ENCODE measurements at places on chromosomes 1 and 21.

DNA sequence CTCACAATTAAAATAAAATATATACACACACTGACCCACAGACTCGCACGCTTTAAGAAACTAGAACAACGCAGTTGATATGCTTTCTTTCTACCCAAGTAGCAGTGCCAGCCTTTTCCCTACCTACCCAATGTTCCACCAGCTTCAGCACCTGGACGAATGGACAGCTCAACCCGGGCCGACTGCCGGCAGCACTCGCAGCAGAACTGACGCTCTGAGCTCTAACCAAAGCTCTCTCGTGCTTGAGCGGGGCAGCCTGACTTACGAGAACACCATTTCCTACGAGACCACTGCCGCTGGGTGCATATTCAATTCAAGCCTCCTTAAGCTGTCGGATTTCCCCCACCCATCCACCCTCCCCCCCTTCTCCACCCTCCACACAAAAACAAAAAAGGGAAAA lies 127.4 kb upstream of the DPYD start:
- DNase-seq: peak; percentile 48

GRCh38 chr1:200850554-200850953 lies 22.2 kb upstream of the GPR25 start:
- no peak for DNase-seq

DNA sequence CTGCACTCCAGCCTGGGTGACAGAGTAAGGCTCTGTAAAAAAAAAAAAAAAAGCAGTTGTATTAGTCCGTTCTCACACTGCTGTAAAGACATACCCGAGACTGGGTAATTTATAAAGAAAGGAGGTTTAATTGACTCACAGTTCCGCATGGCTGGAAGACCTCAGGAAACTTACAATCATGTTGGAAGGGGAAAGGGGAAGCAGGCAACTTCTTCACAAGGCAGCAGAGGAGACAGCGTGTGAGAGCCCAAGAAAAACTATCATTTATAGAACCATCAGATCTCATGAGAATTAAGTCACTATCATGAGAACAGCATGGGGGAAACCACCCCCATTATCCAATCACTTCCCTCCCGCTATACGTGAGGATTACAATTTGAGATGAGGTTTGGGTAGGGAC lies 151.7 kb upstream of the NR5A2 start:
- no peak for DNase-seq

DNA sequence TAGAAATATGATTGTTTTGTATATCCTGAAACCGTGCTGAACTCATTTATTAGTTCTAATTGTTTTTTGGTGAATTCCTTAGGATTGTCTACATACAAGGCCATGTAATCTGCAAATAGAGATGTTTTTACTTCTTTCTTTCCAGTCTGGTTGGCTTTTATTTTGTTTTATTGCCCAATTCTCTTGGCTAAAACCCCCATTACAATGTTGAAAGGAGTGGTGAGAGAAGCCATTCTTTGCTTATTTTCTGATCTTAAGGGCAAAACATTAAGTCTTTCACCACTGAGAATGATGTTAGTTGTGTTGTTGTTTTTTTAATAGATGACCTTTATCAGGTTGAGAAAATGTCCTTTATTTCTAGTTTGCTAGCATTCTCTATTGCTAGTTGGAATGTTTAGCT lies 157.3 kb downstream of the NTMT2 start:
- no peak for DNase-seq

- DNase-seq: no peak
These were observed 4.1 kb upstream of the SLC44A3 start for GRCh38 chr1:94816030-94816429.

DNA sequence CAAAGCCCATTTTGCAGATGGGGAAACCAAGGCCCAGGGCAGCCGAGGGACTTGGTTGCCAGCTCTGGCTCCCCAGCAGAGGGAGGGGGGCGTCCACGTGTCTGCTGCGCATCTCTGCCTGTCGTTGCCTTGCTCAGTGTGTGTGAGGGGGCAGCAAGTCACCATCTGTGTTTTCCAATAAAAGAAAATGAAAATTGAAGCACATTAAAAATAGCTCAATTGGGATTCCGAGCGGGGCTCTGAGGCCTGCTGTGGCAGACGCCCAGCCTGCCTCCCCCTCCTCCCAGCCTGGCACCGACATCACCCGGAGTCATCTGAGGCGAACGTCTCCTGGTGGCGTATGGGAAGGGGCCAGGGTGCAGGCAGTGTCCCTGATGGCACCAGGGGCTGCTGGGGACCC lies 51.2 kb downstream of the EPHB2 start:
- DNase-seq: no peak

DNA sequence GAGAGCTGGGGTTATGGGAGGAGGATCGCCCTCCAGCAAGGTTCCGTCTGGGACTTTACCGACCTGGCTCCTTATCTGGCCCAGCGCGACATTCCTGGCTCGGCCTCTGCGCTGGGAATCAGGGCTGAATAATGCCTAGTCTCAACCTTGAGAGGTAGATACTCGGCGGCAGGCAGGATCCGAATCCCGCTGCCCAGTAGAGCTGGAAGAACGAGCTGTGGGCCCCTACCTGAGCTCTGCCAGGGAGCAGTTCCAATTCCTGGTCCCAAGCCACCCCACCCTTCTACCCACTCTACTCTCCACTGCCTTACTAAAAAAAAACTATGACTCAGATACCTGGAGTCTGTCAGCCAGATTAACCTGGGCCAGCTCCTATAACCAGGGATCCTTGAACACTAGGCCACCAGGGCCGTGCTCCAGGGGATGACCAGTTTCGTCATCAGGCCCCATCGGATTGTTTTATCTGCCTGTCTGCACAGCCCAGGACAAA lies 53.6 kb downstream of the RHBG start:
- DNase-seq: no peak

DNA sequence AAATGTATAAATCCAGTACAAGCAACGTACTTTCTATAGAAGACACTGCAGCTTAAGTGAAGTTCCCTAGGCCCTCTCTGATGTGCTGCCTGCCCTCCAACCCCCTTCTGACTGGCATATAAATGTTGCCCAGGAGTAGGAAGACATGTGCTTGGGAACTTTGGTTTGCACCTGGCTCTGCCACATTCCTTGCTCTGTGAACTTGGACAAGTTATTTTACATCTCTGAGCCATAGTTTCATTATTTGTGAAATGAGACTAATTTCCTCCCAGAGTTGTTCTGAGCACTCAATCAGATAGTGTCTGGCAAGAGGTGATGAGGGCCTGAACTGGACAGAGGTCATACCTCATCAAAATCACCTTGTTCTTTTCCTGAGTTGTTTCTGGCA lies 3.5 kb upstream of the PHC2 start:
- no peak for DNase-seq

DNA sequence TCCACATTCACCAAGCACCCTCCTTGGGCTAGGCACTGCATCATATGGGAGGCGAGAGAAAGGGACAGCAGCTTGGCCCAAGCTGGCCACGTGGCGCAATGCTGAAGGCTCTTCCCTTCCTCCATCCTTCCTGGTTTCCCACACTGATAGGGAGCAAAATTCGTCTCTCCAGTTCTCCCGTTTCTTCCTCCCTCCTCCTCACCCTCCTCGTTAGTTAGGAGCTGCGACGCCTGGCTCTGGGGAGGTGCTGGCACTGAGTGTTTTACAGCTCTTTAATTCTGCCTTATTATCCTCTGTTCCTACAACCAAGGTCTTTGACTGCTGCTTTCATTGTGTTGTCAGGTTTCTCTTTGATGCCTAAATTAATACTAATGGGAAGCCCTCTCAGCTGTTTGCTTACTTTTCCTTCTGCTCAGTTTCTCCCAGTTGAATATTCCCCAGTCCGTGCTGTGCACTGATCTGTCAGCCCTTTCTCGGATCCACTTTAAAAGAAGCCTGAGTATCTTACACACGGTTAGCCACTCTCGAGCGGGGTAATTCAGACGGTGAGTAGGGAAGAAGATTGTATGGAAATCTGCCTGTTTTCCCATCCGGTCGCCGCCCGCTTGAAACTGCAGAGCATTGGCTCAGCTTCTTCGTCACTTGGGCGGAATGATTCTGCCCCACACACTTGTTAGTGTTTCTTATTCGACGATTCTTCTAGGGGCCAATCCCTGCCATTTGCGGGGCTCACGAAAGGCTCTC lies 56.2 kb upstream of the SMYD2 start:
- DNase-seq: no peak

DNA sequence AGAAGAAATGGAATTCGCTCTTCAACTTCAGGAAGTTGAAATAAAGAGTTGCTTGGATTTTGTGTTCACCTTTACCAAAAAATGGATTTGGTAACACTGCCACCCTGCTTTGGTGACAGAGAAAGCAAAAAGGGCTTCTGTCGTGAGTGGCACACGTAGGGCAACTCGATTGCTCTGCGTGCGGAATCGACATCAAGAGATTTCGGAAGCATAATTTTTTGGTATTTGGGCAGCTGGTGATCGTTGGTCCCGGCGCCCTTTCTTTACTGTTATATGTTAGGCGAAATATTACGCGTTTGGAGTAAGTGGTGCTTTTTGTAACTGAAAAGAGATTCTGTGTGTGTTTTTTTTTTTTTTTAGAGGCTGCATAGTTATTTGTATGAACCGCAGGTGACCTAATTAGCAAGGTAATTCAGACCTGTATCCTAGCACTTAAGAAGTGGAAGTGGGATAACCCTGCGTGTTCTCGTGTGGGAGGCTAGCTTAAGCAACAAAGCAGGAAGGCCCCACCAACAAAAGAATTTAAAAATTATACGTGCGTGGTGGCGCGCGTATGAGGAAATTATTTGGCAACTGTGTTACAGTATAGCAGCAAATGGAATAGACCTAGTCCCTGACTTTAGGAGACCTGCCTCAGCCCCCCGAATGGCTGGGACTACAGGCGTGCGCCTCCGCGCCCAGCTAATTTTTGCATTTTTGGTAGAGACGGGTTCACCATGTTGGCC lies at the start of gene RNU11:
RNU11 (plus strand) TSS at position 127 of the 725 bp plus-strand sequence.
- DNase-seq: peak; percentile 95

DNA sequence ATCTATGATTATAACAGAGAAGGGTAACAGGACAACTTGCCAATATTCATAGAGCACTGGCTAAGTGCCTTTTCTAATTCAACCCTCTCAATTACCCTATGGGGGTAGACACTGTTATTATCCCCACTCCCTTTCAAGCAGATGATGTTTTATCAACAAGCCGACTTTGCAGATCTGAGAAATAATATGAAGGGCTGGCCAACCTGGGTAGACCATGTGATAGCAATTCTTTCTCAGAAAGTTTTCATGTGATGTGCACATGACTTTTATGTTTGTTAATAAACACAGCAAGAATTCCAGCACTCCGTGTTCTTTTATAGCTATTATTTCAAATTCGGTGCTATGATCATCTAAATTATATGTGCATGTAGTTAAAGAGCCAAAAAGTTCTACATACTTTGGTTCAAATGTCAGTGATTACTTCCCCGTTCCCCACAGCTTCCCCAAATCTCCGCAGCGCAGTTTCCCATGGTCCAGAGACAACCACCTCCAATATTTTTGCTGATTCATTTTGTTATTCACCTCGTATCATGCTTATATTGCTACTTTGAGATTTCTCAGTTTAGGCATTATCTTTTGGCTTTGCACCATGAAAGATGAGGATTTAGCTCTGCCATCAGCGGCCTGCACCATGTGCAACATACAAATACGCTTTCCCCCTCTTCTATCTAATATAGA lies 96.7 kb upstream of the GADD45A start:
- no peak for DNase-seq

- no peak for DNase-seq
These were observed 28.1 kb downstream of the KCTD3 start for GRCh38 chr1:215595231-215595630.

- DNase-seq: no peak
These were observed 16.2 kb upstream of the POFUT2 start for GRCh38 chr21:45303751-45304475.

- DNase-seq: no peak
These were observed 34.2 kb downstream of the LMO4 start for GRCh38 chr1:87362834-87363426.

GRCh38 chr21:46555225-46555617 lies 49.7 kb downstream of the S100B start:
- no peak for DNase-seq

DNA sequence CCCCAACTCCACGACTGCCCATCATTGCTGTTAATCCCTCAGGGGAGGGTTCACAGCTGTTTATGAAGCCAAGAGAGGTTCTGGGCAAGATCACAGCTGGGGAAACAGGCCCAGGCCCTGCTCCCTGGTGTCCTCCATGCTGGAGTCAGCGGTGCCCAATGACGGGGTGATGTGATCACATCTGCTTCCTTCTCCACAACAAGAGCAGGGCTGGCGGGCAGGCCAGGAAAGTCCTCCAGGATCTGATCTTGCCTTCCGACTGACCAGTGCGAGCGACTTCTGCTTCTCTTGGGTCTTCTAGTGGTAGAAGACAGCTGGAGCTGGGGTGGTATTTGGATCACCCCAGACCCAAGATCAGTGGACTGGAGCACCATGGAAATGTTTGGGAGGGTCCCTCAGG lies 951 bp upstream of the LINGO4 start:
- no peak for DNase-seq

DNA sequence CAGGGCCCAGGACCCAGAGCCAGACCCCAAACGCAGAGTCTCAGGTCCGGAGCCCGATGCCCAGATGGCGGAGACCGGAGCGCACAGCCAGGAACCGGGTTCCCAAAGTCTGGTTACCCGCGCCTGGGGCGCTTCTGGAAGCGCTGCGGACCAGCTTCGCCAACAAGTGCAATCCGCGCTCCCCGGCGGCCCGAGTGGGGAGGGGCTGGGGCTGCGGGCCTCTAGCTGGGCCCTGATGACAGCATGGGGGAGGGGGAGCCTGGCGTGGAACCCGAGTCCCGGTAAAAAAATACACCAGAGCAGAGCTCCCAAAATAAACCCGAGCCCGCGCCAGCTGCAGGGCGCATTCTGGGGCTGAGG lies 494 bp downstream of the NT5C1A start:
- no peak for DNase-seq

- DNase-seq: no peak
These were observed 211.5 kb downstream of the KCNJ6 start for GRCh38 chr21:37704751-37705150.

- DNase-seq: no peak
These were observed 1.2 kb downstream of the SPATA46 start for GRCh38 chr1:162375463-162375862.

GRCh38 chr1:78281580-78281979 lies 209.2 kb upstream of the PTGFR start:
- no peak for DNase-seq

DNA sequence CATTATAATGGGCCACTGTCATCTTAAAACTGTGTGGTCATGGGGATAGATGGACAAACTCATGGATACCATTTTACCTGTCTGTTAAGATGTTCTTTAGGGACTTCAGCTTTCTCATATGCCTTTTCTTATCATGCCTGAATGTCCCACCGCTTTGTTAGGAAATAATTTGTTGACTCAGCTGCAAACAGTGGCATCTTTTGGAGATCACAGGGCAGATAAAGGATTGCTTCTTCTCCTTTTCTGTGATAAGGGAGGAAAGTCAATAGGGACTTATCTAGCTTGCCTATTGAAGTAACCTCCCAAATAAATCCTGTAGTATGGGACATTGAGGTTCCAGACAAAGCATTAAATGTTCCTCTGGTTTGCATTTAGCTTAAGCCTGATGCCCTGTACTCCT lies 79.8 kb upstream of the KIAA0040 start:
- DNase-seq: no peak

GRCh38 chr1:234980645-234981396 lies 147.8 kb downstream of the TOMM20 start:
- no peak for DNase-seq

GRCh38 chr21:28410256-28410655 lies 582.4 kb downstream of the LTN1 start:
- DNase-seq: no peak

GRCh38 chr1:2148691-2149090 lies 45.9 kb downstream of the FAAP20 start:
- peak; percentile 85 for DNase-seq

- no peak for DNase-seq
These were observed 107.3 kb upstream of the ST6GALNAC5 start for GRCh38 chr1:76759950-76760349.

GRCh38 chr21:43864962-43865539 lies at the start of gene AGPAT3:
AGPAT3 (plus strand) TSS chr21:43865223; CDS start chr21:43959682, 94,459 bp downstream.
- DNase-seq: no peak

Data from naive thymus-derived CD8-positive, alpha-beta T cell (primary cell).